ENCODE measurements at places on chromosomes 13 and 19. TPM values are rescaled to one million over a fixed set of nuclear protein-coding genes. Genes with fewer than 3 reads are reported as not detected.

Gene PKN1
- total RNA-seq: 248 TPM

Gene NR2F6
- total RNA-seq: 88.0 TPM

Gene DAND5
- total RNA-seq: 0.25 TPM

- no peak for DNase-seq
- H3K27ac ChIP-seq: peak overlapping the region; percentile 98
- no peaks in the 10 kb centered on the region for H3K36me3 ChIP-seq
- no peaks in the 10 kb centered on the region for H3K27me3 ChIP-seq
- peak overlapping the region; percentile 70 for H3K4me3 ChIP-seq
Observed at GRCh38 chr19:55473225-55474012, 3.0 kb upstream of the ZNF628 start.

GRCh38 chr13:76707360-76707759 is 178.8 kb downstream of the KCTD12 start:
- H3K27ac ChIP-seq: no peak overlapping the region
- no peak for DNase-seq
- no peaks in the 10 kb centered on the region for H3K4me1 ChIP-seq
- H3K4me3 ChIP-seq: no peak overlapping the region
- H3K36me3 ChIP-seq: no peaks in the 10 kb centered on the region

- DNase-seq: no peak
- H3K27ac ChIP-seq: no peak overlapping the region
- H3K4me3 ChIP-seq: no peak overlapping the region
- no peaks in the 10 kb centered on the region for H3K27me3 ChIP-seq
Observed at GRCh38 chr19:16384688-16385087, 60.1 kb downstream of the KLF2 start.

GRCh38 chr13:19587635-19588300 is 26.4 kb upstream of the TPTE2 start:
- H3K4me3 ChIP-seq: no peak overlapping the region
- no peaks in the 10 kb centered on the region for H3K36me3 ChIP-seq
- H3K4me1 ChIP-seq: peaks cover 4% of the 10 kb centered on the region

GRCh38 chr13:112870051-112870331 is 99.0 kb upstream of the MCF2L start:
- no peak overlapping the region for H3K4me3 ChIP-seq
- H3K4me1 ChIP-seq: peaks cover 34% of the 10 kb centered on the region
- H3K27me3 ChIP-seq: no peaks in the 10 kb centered on the region
- no peak for DNase-seq
- H3K27ac ChIP-seq: no peak overlapping the region
- peaks cover 18% of the 10 kb centered on the region for H3K36me3 ChIP-seq

DNA sequence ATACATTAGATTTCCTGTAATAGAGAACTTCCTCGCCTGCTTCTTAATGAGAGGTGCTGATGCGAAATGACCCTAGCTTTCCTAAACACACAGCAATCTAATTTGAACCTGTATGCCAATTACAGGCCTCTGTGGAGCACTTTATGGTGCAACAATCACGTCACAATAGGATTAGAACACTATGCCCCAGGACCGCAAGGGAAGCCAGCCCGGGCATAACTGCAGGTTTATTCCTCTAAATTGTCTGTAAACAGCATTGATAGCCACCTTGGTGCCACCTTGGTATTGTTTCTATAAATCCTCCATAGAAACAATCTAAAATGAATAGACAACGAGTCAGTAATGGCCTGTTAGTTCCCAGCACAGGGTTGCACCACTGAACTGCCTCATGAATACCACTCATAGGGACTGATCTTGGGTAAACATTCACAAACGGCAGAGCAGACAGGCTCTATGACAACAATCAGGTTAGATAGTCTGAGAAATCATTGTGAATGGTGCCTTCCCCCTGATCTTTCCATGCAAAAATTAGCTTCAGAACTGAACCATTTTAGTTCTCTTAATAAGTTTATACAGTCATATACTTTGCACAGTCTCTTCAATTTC is 182.5 kb upstream of the OBI1 start:
- DNase-seq: no peak
- H3K27ac ChIP-seq: no peak overlapping the region
- peaks cover 3% of the 10 kb centered on the region for H3K27me3 ChIP-seq
- no peaks in the 10 kb centered on the region for H3K36me3 ChIP-seq

GRCh38 chr19:50794074-50794875 is 4.1 kb downstream of the ACP4 start:
- no peak overlapping the region for H3K4me3 ChIP-seq
- peaks cover 19% of the 10 kb centered on the region for H3K36me3 ChIP-seq
- DNase-seq: no peak
- H3K4me1 ChIP-seq: peaks cover 32% of the 10 kb centered on the region
- no peaks in the 10 kb centered on the region for H3K27me3 ChIP-seq

DNA sequence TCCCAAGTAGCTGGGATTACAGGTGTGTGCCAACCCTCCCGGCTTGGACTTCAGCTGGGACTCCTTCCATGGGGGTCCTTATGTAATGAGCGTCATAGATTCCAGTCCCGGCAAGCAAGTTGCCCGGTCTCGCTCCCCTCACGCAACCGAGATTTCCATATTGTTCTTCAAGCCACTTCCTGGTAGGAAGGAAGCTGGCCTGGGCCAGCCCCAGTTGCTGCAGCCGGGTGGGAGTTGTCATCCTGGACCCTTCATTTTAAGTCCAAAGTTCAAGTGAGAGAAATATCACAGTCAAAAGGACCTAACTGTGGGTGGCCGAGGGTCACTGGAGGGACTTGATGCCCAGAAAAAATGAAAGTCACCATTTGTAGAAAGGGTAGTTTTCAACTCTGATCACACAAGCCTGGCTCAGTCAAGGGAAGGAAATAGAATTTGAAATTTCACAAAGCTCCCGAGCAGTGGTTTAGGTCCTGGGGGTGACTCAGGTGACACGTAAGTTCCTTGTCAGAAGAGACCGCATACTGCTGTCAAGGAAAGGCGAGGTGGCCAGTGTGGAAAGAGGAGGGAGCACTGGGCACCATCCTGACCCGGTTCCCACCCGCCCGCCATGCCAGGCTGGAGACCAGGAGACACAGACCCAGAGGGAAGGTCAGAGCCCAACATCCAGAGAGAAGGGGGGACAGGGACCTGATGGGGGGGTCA is 5.3 kb downstream of the FGF21 start:
- no peaks in the 10 kb centered on the region for H3K36me3 ChIP-seq
- no peaks in the 10 kb centered on the region for H3K27me3 ChIP-seq
- peaks cover 1% of the 10 kb centered on the region for H3K4me1 ChIP-seq
- no peak overlapping the region for H3K4me3 ChIP-seq

DNA sequence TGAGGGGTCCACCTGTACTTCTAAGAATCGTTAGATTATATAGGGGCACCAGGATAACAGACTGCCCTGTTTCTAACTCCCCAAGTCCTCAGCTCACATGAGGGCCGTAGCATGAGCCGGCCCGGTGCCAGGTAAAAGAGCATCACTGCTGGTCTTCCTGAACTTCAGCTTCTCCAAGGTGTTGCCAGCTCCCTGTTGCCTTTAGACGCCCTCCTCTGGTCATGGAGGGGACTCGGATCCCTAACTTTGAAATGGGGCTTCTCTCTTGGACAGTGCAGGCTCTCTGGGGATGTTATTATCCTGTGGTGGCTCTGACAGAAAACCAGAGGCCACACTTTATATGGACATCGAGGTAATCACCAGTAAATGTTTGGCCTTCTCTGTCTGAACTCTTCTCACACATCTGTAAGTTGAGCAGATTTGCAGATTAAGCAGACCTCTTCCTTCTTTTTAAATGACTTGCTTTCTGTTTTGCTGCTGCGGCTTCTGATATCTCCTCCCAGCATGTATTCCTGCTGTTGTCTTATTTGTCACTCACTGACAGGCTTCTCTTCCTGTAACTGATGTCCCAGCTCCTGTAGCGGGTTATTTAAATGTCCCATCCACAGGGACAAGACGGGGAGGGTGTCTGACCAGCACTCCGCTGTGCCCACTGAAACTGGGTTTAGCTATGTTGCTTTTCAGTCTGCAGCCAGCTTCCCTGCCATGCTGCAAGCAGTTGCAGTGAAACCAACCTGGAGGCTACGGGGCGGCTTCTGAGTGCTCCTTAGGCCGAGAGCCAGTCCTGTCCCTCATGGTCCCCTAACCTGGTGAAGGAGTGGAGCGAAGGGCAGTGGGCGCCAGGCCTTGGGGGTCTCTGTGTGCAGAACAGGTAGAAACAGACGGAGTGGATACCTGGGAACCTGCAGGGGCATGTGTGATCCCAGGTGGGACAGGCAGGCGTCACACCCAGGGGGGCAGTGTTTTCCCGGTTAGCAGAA is 39.2 kb downstream of the TSSK6 start:
- no peaks in the 10 kb centered on the region for H3K4me1 ChIP-seq
- H3K27me3 ChIP-seq: no peaks in the 10 kb centered on the region
- DNase-seq: no peak
- H3K4me3 ChIP-seq: no peak overlapping the region
- peaks cover 9% of the 10 kb centered on the region for H3K36me3 ChIP-seq

DNA sequence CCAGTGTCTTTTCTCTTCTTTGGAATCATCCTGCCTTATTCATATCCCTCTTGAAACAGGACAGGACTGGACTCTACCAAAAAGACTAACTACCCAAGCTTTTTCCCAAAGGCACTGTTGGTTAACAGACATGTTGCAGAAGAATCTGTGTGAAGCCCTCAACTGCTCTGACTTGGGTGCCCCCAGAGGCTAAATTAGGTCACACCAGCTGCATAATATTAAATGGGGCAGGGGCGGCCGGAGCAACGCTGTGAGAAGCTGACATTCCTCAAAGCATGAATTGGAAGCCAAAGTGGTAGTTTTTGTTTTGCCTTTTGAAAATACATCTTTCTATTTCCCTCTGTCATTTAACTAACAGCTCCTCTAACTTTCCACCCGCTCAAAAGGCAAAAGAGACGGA is 185.9 kb downstream of the LHFPL6 start:
- no peak overlapping the region for H3K4me3 ChIP-seq
- no peak overlapping the region for H3K27ac ChIP-seq
- H3K4me1 ChIP-seq: no peaks in the 10 kb centered on the region
- H3K36me3 ChIP-seq: no peaks in the 10 kb centered on the region
- DNase-seq: no peak
- H3K27me3 ChIP-seq: peaks cover 64% of the 10 kb centered on the region

GRCh38 chr13:70375718-70376117 is 267.5 kb upstream of the KLHL1 start:
- no peak overlapping the region for H3K4me3 ChIP-seq
- H3K27me3 ChIP-seq: no peaks in the 10 kb centered on the region
- H3K27ac ChIP-seq: no peak overlapping the region
- DNase-seq: no peak
- H3K36me3 ChIP-seq: no peaks in the 10 kb centered on the region

DNA sequence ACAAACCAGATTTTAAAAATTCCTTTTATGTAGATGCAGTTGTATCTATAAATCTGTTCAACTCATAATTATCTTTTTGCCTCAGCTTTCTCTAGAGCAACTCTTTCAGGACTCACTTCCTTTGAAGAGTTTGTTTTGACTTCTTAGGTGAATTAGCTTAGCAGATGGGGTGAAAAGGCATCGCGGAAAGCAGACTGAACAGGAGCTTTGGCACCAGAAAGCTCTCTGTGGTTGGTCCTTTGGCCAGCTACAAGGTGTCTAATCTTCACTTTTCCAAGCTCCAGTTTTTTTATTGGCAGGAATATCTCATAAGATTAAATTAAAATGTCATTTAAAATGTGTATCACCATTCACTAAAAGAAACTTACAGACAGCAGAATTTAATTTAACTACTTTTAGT is 60.6 kb upstream of the KLF12 start:
- no peak overlapping the region for H3K4me3 ChIP-seq
- H3K36me3 ChIP-seq: no peaks in the 10 kb centered on the region
- DNase-seq: no peak
- H3K27ac ChIP-seq: no peak overlapping the region
- H3K4me1 ChIP-seq: no peaks in the 10 kb centered on the region

- no peak for DNase-seq
- no peak overlapping the region for H3K27ac ChIP-seq
- H3K4me1 ChIP-seq: no peaks in the 10 kb centered on the region
- H3K4me3 ChIP-seq: no peak overlapping the region
- no peaks in the 10 kb centered on the region for H3K27me3 ChIP-seq
Observed at GRCh38 chr13:50366488-50367174, 351.4 kb downstream of the KCNRG start.

DNA sequence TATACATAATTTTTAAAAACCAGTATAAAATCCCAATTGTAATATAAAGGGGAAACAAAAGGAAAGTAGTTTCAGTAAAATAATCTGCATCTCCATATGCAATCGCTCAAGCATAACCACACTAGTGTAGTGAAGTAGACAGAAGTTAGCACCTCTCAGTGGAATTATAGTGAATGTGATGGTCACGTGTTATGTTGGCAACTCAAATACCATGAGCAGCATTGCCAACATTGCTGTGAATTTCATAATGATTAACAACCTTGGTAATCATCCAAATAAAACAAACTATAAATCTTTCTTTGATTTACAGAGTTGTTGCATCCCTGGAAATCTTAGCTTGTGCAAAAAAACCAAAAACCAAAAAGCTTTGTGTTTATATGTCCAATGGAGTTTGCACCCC is 77.3 kb upstream of the SIAH3 start:
- H3K4me3 ChIP-seq: no peak overlapping the region
- peaks cover 15% of the 10 kb centered on the region for H3K27me3 ChIP-seq
- H3K36me3 ChIP-seq: no peaks in the 10 kb centered on the region
- H3K27ac ChIP-seq: no peak overlapping the region

- no peak overlapping the region for H3K4me3 ChIP-seq
- peak; percentile 92 for DNase-seq
- H3K27ac ChIP-seq: peak overlapping the region; percentile 72
- no peaks in the 10 kb centered on the region for H3K36me3 ChIP-seq
- peaks cover 69% of the 10 kb centered on the region for H3K4me1 ChIP-seq
Observed at GRCh38 chr19:43675269-43675879, 5.4 kb upstream of the PLAUR start.

- H3K27ac ChIP-seq: no peak overlapping the region
- H3K36me3 ChIP-seq: 0 out of 2 replicates have a peak, but pooled peaks cover 3% of the 10 kb centered on the region
- H3K27me3 ChIP-seq: no peaks in the 10 kb centered on the region
- peaks cover 18% of the 10 kb centered on the region for H3K4me1 ChIP-seq
Observed at GRCh38 chr13:113361406-113361805, 2.5 kb downstream of the GRTP1 start.

GRCh38 chr13:113584870-113585671 is 518 bp downstream of the TFDP1 start:
- peaks cover 11% of the 10 kb centered on the region for H3K4me1 ChIP-seq
- peak overlapping the region; percentile 87 for H3K27ac ChIP-seq
- no peak for DNase-seq
- peak overlapping the region; percentile 79 for H3K4me3 ChIP-seq

DNA sequence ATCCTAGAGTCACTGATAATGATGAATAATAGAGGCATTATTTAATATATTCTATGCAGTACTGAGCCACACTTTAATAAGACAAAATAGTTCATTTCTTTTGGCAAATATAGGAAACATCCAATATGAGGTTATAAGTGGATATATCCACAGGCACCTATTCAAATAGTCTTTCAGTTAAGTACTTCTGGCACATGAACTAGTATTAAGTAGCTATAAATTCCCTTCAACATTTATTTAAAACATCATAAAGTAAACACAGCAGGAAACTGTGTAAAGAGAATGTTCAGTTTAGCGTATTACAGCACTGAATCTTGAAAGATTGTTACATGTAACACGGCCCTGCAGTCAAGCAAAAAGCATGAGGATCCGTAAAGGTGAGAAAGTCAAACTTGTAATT is 463.3 kb upstream of the KLF12 start:
- no peak overlapping the region for H3K4me3 ChIP-seq
- H3K36me3 ChIP-seq: no peaks in the 10 kb centered on the region
- no peaks in the 10 kb centered on the region for H3K4me1 ChIP-seq
- H3K27ac ChIP-seq: no peak overlapping the region

All from HCT116 (cell line).